ENCODE measurements at places on chromosomes 7 and 10.

GRCh38 chr10:87863053-87863943 lies at the start of the genes KLLN and PTEN:
Gene KLLN (minus strand): TSS chr10:87863533. CDS start chr10:87862487, 1,046 bp downstream.
Gene PTEN (plus strand): TSS chr10:87863625. CDS start chr10:87864470, 845 bp downstream.
- peak; percentile 90 for DNase-seq

GRCh38 chr7:34567906-34568305 lies 90.1 kb upstream of the NPSR1 start:
- DNase-seq: no peak

DNA sequence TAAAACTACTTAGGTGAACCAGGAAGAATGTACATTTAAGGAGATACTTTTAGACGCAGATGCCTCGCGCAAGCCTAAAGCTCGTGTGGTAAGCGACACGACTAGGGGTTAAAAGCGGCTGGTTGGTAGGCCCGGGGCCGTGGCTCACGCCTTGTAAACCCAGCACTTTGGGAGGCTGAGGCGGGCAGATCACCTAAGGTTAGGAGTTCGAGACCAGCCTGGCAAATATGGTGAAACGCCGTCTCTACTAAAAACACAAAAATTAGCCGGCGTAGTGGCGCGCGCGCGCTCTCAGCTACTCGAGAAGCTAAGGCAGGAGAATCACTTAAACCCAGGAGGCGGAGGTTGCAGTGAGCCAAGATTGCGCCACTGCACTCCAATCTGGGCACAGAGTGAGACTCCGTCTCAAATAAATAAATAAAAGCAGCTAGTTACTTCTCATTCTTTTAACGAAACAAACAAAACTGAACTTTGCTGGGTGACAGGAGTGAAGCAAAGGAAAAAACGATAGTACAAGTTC lies 879 bp downstream of the NUDT5 start:
- peak; percentile 9 for DNase-seq

GRCh38 chr10:51935341-51935740 lies 235.9 kb upstream of the CSTF2T start:
- no peak for DNase-seq

DNA sequence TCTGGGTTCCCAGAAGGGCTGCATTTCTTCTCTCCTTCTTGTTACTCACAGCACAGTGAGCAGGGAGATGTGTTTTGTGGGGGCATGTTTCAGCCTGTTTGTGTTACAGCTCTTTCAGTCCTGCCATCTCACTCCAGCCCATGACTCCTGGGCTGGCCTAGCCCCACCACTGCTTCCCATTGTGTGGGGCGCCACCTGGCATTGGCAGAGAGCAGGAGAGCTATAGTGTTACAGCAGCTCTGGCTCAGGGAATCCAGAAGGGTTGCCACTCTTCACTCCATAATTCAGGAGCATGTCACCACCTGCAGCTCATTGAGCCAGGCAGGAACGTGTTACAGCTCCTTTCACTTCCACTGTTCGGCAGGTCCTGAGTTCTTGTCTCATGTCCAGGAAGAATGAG lies 30.0 kb downstream of the CLDN12 start:
- no peak for DNase-seq

- DNase-seq: peak; percentile 8
Observed at GRCh38 chr10:127577376-127578258, 28.5 kb downstream of the NPS start.
